ENCODE measurements at places on chromosomes 6 and 20. TPM values are rescaled to one million over a fixed set of nuclear protein-coding genes. Genes with fewer than 3 reads are reported as not detected.

Gene STX11
- polyA plus RNA-seq: 0.17 TPM

Gene ME1
- 29.3 TPM for polyA plus RNA-seq

Gene DEFB132
- polyA plus RNA-seq: not detected

Gene PLN
- polyA plus RNA-seq: 0.14 TPM

Gene CDH4
- polyA plus RNA-seq: 2.1 TPM

Gene CALHM4
- not detected for polyA plus RNA-seq

Gene SLC17A3
- polyA plus RNA-seq: not detected

Gene BCAS4
- 37.7 TPM for polyA plus RNA-seq

Gene MYLK4
- polyA plus RNA-seq: 0.22 TPM

Gene FAM184A
- polyA plus RNA-seq: 0.06 TPM

Gene FKBP1C
- 4.6 TPM for polyA plus RNA-seq

Gene MARCKS
- 127 TPM for polyA plus RNA-seq

Gene OARD1
- 7.0 TPM for polyA plus RNA-seq

Gene ELOVL4
- polyA plus RNA-seq: 3.3 TPM

Gene LY6G6D
- not detected for polyA plus RNA-seq

Gene LIN28B
- polyA plus RNA-seq: not detected

Gene PI3
- not detected for polyA plus RNA-seq

Gene SLC44A4
- polyA plus RNA-seq: 0.12 TPM

Gene LAMA4
- polyA plus RNA-seq: 231 TPM
